GM04503 (cell line): ENCODE measurements at places on chromosomes 3 and 15.

GRCh38 chr3:58899159-58899952, 150.5 kb downstream of the CFAP20DC start:
- DNase-seq, result no peak

DNA sequence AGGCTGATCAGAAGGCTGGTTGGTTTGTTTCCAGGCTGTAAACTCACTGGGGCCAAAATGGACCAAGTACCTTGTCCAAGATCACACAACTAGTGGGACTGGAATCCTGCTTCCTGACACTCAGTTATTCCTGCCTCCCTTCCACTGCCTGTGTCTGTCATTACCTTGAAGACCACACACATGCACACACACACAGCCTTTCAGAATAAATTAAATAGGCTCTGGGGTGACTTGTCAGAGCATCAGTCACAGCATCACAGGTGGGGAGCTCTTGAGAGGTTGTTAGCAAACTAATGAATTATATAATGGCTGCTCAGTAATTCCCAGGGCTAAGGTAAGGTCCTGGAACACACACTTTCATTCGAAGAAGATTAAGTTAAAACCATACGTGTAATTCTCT, 231.8 kb downstream of the UACA start:
- DNase-seq, result no peak

DNA sequence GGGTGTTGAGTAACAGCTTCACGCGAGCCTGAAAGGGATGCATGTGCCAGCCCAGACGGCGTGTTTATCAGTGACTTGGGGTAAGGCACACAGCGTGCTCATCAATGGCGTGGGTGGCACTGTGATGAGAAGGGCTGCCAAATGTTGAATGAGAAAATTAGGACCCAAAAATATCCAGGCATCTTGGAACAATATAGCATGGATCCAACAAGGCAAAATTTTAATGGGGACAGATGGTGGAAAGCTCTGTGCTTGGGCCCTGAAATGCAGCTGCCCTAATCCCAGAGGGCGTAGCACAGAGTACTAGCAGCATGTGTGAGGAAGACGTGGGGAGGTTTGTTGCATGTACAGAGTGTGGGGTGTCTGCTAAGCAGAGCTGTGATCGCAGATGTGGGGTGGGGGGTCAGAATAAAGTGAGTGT, 48.9 kb downstream of the SSUH2 start:
- DNase-seq, result no peak

DNA sequence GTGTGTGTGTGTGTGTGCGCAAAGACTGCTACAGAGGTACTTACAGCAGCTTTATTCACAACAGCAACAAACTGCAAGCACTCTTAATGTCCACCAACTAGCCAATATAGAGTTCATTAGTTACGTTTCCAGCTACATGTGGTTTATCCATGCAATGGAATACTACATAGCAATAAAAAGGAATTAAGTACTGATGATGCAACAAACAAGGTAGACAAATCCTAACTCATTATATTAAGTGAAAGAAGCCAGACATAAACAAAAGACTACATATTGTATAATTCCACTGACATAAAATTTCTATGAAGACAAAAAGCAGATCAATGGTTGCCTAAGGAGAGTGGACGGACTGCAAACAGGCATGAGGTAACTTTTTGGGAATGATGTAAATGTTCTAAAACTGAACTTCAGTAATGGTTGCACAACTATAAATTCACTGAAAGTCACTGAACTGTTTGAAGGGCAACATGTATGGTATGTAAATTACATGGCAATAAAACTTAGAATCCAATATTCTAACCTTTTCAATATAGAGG, 433.7 kb downstream of the SHQ1 start:
- no peak for DNase-seq

GRCh38 chr15:88738796-88739195, 64.4 kb upstream of the ACAN start:
- no peak for DNase-seq

GRCh38 chr3:14874784-14875183, 56.0 kb downstream of the FGD5 start:
- DNase-seq, result no peak

DNA sequence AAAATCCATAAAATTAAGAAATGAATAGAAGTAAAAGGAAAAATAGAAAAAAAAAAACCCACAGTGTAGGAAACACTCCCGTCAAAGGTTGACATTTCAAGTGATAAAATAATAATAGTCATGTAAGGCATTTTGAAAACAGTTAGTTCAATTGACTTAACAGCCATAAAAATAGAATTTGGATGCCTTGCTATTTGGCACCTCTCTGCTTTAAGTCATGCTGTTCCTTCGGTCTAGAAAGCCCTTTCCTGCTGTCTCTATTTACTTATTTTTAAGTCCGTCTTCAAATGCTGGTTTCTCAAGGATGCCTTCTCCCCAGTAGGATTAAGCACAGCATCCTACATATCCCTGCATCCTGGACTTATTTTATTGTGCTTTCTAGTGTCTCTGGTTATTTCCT, 22.3 kb upstream of the RETNLB start:
- no peak for DNase-seq

DNA sequence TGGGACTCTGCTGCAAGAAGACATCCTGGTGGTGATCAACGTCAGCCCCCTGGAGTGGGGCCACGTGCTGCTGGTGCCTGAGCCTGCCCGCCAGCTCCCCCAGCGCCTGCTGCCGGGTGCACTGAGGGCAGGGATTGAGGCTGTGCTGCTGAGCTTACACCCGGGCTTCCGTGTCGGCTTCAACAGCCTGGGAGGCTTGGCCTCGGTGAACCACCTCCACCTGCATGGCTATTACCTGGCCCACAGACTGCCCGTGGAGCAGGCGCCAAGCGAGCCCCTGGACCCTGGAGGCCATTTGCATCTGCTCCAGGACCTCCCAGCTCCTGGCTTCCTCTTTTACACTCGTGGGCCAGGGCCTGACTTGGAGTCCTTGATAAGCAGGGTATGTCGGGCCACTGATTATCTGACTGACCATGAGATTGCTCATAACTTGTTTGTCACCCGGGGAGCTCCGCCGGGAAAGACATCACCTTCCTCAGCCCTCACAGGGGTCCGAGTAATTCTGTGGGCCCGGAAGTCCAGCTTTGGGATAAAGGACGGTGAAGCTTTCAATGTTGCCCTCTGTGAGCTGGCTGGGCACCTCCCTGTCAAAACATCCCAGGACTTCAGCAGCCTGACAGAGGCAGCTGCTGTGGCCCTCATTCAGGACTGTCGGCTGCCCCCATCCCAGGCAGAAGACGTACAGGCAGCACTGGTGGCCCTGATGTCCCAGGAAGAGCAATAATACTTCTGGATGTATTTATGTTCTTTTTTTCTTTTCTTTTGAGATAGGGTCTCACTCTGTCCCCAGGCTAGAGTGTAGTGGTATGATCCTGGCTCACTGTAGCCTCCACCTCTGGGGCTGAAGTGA, 7.6 kb downstream of the GDPGP1 start:
- no peak for DNase-seq

DNA sequence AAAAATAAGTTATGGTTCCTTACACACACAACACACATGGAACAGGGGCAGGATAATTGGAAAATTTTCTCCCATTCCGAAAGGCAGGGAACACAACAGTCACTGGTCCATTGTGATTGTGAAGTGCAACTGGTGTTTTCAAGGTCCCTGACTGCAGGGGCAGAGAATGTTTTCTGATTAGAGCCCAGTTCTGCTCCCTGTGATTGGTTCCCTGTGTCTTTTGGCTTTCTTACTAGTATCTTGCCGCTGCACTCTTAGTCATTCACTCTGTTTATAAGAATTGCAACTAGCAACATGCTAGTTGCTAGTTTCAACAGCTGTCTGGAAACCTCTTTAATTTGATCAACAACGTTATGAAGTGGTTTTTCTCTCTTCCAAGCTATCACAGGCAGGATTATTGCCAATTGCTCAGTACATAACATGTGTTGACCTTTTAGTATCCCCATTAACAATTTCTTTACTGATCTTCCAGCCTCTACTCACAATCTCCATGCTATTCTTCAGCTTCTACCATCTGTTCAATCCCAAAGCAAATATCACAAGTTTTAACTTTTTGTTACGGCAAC, 177.5 kb downstream of the EPHA6 start:
- no peak for DNase-seq

GRCh38 chr15:27327467-27328025, 356.6 kb downstream of the GABRG3 start:
- DNase-seq, result no peak

GRCh38 chr3:142239421-142239820, 14.0 kb upstream of the GK5 start:
- DNase-seq, result no peak

GRCh38 chr3:12478326-12478725, 6.0 kb upstream of the TSEN2 start:
- no peak for DNase-seq

- peak; percentile 29 for DNase-seq
These were observed 749.1 kb downstream of the ROBO1 start for GRCh38 chr3:79018671-79019136.

GRCh38 chr3:126558336-126559071, at the start of gene C3orf22:
TSS of gene C3orf22 (minus strand) at chr3:126558932. CDS start at chr3:126553390, 5,542 bp downstream.
- DNase-seq, result no peak

DNA sequence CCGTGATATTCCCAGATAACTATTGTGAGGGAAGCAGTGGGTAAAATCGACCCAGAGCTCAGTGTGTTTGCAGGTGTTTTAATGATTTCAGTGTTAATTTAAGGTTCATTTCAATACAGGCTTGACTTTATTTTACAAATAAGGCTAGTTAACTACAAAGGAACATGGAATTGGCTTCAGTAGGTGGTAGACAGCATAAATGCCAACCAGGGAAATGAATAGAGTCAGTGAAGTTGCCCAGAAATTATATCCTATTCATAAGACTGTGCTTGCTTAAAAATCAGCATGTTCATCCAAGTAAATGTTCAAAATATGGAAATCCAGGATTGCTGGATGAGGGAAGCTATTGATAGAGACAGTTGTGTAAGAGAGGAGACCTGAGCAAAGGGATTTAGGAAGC, 66.1 kb downstream of the LARS2 start:
- no peak for DNase-seq

DNA sequence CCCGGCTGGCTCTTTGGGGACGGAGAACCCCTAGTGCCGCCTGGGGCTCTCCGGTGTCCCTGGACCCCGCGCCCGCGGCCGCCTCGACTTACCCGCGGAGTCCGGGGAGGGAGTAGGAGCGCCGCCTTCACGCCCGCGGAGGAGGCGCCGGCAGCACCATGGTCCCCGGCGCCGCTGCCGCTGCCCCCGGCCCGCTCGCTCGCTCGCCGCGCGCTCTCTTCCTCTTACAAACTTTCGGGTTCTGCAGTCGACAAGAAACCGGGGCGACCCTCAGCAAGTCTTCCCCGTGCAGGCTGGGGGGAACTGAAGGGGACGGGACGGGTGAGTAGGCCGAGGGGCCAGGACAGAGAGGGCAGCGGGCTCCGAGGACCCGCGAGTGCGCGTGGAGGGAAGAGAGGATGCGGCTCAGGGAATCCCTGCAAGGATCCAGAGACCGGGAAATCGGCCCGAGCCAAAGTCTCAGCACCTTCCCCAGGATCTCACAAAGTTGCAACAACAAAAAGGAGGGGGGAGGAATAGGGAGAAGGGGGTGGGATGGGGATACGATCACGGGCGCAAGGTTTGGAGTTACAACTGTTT, 2.0 kb downstream of the FOXP1 start:
- no peak for DNase-seq

- DNase-seq, result no peak
These were observed 8.3 kb upstream of the CAMP start for GRCh38 chr3:48215019-48215418.

GRCh38 chr3:194906229-194906629, 220.5 kb downstream of the FAM43A start:
- no peak for DNase-seq

GRCh38 chr3:18428991-18429745, 4.0 kb upstream of the SATB1 start:
- DNase-seq, result no peak

DNA sequence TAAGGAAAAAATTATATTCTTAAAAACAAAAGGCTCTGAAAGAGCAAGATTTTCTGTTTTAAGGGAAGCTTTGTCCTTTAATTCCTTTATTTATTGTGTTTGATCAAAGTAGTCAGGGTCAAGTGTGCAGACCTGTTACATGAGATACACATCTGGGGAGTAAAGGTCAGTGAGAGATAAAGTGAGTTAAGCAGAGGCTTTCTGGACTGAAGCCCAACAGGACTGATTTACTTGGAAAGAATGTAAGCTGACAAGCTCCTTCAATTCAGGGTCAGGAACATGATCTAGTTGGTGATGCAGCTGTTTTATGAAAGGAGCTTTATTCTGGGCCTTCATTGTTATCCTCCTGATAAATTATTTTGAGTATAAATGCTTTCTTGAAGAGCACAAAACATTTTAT, 20.7 kb upstream of the OTOL1 start:
- DNase-seq, result no peak

DNA sequence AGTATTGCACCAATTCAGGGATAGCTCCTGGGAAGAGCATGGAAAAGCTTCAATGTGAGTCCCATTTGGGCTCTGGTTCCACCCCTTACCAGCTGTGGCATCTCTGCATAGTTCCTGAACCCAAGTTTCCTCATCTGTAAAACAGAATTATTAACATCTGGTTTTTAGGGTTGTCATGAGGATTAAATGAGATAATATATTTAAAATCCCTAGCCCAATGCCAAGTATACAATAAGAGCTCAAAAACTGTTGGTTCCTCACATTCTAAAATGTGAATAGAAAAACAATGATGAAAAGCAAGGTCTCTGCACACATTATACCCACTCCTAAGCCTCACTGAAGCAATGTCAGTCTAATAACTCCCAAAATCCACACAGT, 237.3 kb upstream of the WNT5A start:
- no peak for DNase-seq

DNA sequence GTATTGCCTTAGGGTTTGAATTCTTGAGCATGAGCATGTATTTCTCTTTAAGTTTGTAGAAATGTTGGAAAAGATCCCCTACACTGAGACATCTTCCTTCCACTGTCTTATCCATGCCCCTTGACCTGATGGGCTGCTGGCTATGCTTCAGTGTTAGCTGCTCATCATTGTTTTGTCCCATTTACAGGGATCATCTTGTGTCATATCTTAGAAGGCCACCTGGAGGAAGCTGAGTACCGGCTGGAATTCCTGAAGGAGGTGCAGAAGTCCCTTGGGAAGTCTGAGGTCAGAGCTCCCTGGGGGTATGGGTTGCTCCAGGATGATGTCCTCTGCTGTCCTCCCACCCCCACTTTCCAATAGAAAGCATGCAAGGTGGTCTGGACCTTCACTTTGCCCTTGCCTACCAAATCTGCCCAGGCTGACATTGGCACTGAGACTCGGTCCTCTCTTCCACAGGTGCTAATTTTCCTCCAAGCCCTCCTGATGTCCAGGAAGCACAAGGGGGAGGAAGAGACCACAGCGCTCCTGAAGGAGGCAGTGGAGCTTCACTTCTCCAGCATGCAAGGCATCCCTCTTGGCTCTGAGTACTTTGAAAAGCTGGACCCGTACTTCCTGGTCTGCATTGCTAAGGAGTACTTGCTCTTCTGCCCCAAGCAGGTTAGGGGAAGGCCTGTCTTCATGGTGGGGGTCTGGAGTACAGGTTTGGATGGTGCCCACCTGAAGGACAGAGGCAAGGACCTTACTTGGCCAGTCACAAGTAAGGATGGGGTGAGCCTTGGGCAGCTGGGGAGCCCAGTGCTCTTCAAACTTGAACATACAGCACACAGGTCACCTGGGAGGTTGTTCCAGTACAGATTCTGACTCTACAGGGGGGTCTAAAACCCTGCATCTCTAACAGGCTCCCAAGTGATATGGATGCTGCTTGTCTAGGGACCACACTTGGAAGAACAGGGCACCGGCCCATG, 17.7 kb downstream of the TTC21A start:
- DNase-seq, result no peak
